ENCODE measurements at places on chromosomes 4 and X.

DNA sequence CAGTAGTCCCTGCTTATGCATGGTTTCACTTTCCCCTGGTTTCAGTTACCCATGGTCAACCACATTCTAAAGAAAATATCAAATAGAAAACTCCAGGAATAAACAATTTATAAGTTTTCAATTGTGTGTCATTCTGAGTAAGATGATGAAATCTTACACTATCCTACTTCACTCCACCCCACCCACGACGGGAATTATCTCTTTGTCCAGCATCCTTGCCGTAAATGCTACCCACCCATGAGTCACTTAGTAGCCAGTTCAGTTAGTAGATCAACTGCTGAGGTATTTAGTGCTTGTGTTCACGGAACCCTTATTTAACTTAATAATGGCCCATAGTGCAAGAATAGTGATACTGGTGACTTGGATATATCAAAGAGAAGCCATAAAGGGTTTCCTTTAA lies 91.4 kb downstream of the KLHL13 start:
- DNase-seq, result no peak

DNA sequence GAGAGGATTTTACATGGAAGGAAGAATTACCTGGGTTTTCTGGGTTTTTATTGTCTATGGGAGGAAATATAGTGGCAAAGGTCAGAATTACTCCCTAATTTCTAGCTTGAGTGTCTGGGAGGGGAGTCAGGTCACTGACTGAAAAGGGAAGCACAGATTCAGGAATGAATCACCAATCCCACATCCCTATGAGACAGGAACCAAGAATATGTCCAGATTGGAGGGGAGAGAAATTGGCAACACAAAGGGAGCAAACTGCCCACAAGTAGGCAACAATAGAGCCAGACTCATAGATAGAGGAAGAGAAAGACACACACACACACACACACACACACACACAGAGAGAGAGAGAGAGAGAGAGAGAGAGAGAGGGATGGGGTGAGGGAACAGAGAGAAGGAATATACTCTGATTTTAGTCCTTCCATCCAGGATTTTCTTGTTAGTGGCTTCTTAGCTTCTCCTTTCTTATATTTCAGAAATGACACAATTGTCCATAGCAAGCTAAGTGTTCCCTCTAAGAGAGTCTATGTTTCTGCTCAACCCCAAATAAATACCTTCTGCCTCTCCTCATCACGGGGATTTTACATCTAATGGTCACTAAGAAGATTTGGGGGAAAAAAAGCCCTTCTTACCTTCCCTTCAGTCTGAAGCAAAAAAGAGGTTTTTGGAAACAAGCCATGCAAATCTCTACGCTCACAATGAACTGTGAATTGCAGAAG lies 12.0 kb downstream of the P2RY10 start:
- no peak for DNase-seq

DNA sequence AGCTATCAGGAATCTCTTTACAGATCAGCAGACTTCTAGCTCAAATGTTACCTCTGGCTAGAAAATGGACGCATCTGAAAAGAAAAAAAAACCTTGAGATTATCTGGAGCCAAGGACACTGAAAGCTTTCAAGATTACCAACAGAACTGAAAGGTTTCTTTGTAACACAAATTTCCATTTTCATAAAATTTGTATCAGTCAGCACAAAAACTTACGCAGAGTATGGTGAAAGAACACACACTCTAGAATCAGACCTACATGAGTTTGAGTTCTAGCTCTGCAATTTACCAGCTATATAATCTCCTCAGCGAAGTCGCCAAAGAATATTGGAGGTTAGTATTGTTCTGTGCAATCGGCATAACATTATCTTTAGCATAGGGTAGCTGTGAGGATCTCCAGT lies 1.8 kb downstream of the TAB3 start:
- DNase-seq, result no peak

- DNase-seq, result no peak
These were observed 90.0 kb upstream of the GATB start for GRCh38 chr4:151850791-151851213.

DNA sequence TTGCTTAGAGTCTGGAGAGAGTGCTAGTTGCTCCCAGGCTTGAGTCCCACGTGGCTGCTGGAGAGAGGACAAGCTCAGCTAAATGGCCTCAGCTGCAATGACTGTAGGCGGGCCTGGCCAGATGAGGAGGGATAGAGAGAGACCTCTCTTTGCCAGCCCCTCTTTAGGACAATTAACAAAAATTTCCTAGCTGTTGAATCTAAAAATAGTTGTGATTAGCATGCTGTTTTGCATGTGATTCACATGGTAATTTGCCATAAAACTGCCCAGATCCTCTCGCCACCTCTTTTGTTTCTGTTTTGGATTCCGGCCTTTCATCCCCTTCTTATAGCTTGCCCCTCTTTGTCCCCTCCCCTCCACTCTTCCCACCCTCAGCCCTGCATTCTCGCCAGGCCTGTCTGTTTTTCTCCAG lies 28.9 kb upstream of the PRPS1 start:
- no peak for DNase-seq

DNA sequence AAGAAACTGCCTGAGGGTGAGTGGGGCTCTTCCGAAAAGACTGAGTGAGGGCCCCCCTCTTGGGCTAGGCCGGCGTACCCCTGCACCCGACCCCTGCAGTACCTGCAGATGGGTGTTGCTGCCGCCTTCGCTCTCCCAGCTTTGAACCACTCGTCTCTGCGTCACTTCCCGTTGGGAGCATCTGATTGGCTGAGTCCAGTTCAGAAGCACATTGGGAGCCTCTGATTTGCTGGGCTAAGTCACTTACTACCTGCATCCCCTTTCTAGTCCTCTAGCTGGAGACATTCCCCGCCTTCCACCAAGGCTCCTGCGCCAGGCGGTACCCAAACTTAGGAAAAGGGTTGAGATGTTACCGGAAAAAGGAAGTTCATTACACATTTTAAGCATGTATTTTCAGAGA lies 20.4 kb upstream of the WWC2 start:
- DNase-seq, result no peak

DNA sequence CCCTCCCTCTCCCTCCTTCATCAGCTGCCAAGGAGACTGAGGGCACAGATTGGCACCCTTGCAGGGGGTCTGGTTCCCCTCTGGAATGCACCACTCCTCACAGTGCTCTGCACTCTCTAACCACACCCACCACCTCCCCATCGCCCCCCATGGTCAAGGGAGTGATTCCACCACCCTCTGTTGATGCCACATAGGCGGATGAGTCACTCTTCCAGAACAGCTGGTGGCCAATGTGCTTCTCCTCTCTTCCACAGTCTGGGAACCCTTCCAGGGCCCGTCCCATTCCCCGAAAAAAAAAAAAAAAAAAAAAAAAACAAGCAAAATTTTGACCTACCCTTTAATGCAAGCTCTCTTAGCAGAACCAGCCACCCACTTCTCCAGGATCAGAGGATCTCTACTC lies 341.3 kb upstream of the KLF3 start:
- DNase-seq, result no peak

GRCh38 chr4:40525752-40526598 lies 103.7 kb downstream of the RBM47 start:
- no peak for DNase-seq

- DNase-seq, result no peak
These were observed at the start of gene SNCA for GRCh38 chr4:89836897-89837384. Gene SNCA, minus strand, starts transcription at chr4:89837161. Its CDS starts 1,494 bp downstream, at chr4:89835667.

DNA sequence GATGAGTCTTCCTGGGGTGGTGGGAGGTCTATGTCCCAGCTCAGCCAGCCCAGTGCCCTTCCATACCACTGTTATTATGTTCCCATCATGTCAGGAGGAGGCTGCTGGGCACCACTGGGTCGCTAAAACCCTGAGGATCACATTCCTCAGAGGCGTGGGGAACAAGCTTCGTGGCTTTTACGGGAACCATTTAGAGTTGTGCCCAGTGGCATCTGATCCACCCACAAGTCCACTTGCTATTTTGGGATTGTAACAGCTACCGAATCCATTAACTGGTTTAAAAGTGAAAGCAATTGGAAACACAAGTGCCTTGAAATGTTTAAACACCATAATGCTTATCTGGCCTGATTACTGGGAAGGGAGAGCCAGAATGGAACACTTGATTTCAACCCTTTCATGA lies 13.1 kb upstream of the CCKAR start:
- no peak for DNase-seq

- no peak for DNase-seq
These were observed 16.5 kb upstream of the MXRA5 start for GRCh38 chrX:3362956-3363355.

GRCh38 chr4:93983140-93983539 lies 154.6 kb downstream of the ATOH1 start:
- no peak for DNase-seq

DNA sequence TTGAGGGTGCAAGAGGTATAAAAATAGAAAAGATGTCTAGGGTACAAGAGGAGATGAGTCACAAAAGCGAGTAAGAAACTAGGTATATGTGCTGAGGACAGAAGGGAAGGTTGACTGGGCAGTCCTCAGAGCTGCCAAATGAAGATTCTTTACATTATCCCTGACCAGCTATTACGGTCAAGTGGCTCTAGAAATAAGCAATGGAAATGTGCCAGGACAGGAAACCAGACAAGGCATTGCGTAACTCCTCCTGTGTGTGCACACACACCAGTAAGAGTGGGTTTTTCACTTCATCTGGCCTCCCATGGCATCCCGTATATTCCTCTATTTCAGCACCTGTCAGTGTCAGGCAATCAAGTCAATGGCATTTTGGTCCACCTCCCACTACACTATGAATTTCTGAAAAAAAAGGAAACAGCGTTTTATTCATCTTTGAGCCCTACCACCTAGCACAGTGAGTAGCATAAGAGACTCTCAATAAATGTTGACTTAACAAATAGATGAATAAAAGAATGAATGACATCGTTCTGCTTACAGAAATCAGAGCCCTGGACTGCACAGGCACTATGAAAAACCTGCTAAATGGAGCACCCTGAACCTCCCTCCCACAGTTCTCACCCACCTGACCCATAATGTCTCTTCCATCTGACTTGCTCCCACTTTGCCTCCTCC lies 62.6 kb upstream of the KLF3 start:
- DNase-seq, result no peak

- no peak for DNase-seq
These were observed 7.2 kb downstream of the OCIAD2 start for GRCh38 chr4:48899432-48899749.

DNA sequence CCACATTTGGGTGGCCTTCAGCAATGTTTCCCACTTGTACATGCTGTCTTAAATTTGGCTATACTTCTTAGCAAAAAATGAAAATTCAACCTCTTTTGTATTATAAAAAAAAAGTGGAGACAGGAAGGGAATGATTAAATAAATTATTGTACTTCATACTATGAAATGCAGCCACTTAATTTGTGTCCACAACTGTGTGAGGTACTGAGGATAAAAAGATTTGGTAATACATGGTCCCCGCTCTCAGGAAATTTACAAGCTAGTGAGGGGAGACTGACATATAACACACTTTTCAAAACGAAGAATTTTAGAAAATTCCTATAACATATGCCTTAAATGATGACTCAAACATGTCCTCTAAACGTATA lies 105.0 kb downstream of the HNRNPD start:
- no peak for DNase-seq

GRCh38 chr4:42627885-42628646 lies 28.8 kb downstream of the ATP8A1 start:
- no peak for DNase-seq

DNA sequence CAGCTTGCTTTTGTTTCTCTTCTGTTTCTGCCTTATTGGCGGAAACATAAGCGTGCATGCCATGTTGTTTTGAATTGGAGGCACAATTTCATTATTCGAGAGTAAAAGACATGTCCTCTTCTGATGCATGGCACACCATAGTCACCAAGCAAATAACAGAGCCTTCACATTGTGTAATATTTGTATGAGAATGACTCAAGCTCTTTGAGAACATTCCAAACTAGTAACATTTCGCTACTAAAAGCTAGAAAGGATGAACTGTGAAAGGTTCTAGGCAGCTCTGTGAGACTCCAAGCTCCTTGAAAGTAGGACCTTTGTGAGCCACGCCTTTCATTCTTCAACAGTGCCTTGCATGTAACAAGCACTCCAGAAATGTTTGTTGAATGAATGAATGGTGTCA lies 9.2 kb upstream of the ANXA3 start:
- DNase-seq, result no peak

All from T-helper 9 cell (primary cell).